ENCODE measurements at places on chromosomes 11 and 22.

DNA sequence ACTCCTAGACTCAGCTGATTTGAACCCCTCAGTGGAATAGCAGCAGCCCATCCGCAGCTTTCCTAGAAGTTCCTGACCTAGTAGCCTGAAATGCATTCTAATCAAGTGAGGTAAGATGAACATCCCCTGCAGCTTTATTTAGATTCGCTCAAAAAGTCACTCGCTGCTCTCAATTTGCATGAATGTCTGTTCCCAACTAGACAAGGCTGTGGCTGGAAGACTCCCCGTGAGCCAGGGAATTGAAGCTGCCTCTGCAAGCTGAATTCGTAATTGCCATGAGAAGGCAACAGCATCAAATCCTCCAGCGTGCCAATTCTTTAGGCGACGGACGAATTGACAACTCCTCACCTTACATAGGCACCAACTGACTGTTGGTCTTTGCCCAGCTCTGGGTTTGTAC, 17.1 kb upstream of the SCN3B start:
- no peak for DNase-seq

DNA sequence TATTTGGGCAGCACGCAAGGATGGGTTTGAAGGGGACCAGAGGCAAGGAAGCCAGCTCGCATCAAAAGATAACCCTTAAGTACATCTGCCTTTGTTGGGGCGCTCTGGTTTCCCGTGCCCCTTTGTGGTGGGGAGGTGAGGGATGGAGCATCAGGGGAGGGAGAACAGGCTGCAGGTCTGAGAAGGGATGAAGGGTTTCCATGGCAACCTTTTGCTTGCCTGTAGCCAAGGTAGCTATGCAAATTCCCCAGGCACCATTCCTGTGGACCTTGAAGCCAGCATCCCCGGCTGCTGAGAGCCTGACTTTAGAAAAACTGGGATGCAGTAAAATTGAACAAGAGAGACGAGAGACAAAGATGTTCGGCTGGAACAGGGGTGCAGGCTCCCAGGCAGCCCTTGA, 75.7 kb downstream of the SEZ6L start:
- DNase-seq: no peak

GRCh38 chr22:23685205-23685784, 5.5 kb upstream of the RGL4 start:
- DNase-seq: no peak

DNA sequence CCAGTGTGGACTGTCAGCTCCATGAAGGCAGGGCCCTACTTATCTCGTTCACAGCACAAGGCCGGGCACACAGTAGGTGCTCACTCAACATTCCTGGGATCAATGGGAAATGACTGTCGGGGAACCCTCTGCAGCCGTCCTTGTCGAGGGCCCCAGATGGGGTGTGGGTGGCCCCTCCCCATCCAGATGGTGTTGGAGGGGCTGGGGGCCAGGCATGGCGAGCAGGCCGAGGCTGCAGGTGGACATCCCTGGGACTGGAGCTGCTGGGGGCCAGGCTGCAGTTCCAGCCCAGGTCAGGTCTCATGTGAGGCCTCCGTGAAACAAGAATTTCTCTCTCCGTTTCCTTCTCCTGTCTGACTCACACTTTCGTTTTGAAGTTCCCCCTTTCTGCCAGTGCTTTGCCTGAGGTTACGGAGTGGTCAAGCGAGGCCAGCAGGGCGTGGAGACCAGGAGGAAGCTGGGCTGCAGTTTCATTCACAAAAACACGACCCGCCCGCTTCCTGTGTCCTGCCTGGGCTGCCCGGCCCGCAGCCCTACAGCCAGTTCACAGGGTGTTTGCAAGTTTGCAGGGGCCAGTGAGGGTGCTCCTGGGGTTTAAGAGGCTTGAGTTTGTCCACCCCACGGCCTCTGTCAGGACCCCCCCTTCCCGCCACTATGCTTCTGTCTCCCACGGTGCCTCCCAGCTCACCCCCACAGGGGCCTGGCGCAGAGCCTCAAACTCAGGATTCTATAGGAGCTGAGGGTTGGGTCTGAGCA, 4.5 kb downstream of the MYEOV start:
- DNase-seq: no peak

DNA sequence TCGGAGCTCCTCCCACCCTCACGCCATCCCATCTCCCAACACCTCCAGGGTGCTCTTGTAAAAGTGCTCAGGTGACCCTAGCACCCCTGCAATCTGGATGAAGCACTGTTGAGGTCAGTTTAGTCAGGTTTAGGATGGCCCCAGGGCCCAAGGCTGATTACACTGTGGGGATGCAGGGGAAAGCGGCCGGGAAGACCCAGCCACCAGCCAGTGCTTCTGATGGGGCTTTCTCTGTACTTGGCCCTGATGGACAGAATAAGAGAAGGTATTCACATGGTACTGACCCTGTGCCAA, 28.7 kb downstream of the TPBGL start:
- no peak for DNase-seq

DNA sequence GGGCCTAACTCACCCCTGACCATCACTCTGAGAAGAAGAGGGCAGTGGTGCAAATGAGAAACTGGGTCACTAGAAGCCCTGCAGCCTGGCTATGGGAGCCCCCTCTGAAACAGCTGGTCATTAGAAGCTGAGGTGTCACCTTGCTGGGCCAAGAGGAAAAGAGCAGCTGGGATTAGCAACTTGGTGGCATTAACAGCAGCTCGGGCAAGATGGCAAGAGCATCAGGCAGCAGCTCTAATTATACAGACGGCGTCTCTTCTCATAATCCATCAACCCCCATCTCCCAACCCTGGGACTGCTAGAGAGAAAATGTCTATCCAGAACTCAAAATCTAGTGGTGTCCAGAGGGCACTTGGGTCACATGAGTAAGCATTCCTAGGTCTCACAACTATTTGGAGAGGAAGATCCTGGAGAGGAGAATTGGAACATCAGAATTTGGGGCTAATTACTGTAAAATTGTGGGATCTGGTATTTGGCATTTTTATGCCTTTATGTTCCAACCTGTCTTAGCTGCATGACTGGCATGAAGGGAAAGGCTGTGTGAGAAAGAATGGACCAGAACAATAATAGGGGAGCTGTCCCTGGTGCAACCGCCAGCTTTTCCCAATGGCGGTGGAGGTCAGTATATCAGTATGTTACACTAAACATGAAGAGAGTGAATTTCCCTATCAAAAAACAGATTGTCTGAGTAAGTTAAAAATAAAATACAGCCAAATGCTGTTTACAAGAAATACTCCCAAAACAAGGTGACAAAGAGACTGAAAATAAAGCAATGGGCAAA, 7.6 kb upstream of the LMO1 start:
- DNase-seq: no peak

- DNase-seq: no peak
These were observed 5.7 kb downstream of the TMEM25 start for GRCh38 chr11:118536726-118537125.

DNA sequence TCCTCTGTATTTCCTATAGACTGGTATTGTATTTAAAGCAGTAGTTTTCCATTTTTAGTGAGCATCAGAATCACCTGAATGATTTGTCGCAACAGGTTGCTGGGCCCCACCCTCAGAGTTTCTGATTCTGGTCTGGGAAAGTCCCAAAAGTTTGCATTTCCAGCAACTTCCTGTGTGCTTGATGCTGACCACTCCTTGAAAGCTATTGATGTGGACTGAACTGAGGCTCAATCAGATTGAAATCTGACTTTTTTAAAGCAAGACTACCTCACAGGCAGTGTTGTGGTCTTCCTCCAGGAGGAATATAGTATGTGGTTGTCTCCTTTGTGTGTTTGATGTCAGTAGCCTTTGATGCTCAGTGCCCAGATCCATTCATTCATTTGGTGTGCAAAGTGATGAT, 17.2 kb upstream of the MPZL2 start:
- no peak for DNase-seq

DNA sequence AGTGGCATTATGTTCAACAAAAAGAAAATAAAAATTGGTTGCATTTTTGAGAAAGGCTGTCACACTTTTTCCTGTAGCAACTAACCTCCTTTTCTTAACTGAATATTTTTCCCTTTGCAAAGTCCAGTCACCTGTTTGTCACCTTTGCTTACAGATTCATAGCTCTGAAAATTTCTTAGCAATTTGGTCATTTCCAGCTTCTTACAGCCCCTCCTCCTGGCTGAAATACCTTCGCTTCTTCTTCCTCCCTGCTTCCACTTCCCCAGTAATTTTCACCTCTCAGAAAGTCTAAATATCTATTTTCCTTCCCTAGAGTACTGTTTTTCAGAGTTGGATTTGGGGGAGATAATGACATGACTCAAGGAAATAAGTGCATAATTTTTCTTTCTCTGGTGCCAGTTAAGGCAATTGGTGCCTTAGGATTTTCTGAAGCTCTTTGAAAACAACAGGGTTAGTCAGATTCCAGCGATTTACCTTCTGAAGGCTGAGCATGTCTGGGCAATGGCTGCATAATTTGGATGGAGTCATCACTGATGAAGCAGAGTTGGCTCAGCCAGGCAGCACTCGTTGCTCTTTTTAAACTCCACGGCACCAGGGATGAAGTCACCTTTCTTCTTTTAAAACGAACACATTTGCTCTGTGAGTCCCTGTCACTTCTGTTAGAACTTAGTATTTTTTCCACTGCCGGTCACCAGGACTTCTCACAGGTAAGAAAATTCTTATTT, 62.1 kb upstream of the AMOTL1 start:
- no peak for DNase-seq

DNA sequence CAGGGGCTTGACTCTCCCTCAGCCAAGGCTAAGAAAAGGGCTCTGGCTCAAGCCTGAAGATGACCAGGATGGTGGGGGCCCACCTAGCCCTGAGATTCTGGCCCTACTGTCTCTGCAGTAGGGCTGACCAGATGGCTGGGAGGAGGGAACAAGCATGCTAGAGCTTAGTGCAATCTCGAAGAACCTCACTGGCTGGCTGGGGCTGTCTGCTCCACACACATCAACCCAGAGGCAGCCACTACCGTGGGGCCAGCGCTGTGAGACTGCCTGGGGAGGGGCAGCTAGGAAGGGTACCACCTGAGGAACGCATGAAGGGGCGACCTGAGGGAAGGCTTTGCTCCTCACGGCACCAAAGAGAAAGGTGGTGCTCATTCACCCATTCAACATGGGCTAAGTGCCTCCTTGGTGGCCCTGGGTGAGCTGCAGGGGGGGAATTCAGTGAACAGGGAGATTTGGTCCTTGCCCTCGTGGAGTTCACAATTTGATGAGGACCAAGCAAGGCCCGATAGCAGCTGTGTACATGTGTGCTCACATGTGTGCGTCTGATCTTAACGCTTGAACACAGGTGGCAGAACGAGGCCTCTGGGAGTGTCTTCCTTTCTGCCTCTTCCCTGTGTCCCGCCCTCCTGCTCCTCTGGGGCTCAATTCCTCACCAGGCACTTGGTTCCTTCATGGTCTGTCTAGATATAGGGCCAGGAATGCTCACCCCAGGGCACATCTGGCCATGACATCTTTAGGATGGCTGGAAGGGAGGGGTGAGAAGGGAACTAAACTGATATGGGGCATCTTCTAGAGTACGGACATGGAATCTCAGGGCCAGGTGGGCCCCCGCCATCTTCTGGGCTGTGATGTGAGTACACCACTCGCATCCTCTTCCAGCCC, 102.3 kb upstream of the PITPNB start:
- DNase-seq: no peak
